ENCODE measurements at places on chromosomes 3 and 15. TPM values are rescaled to one million over a fixed set of nuclear protein-coding genes. Genes with fewer than 3 reads are reported as not detected.

The SNURF gene
- 59.5 TPM for total RNA-seq

The SPATA12 gene
- total RNA-seq = not detected

The LSMEM2 gene
- total RNA-seq = 3.2 TPM

The TRPM1 gene
- total RNA-seq = 0.41 TPM
